T1000 (cell line): ENCODE measurements at places on chromosomes 1 and 21.
A peak's percentile ranks its signal among the peaks of the same experiment; 100 is the strongest.

DNA sequence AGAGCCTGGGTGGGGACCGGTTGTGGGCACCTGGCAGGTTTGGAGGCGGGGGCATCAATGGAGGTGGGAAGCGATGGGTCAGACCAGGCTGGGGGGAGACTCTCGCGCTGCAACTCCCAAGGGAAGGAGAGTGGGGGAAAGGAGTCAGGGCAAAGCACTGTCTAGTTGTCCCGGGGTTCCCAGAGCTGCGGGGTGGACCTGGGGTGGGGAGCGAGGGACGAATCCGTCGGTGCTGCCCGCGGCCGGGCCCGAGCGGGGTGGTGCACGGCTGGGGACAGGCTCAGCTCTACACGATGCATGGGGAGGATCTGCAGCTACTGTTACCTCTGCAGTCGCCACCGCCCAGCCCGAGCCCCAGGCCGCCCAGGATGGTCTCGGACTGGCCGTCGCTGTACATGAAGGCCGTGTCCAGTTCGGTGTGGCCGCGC, 427 bp downstream of the AKR7A2 start:
- no peak for DNase-seq

DNA sequence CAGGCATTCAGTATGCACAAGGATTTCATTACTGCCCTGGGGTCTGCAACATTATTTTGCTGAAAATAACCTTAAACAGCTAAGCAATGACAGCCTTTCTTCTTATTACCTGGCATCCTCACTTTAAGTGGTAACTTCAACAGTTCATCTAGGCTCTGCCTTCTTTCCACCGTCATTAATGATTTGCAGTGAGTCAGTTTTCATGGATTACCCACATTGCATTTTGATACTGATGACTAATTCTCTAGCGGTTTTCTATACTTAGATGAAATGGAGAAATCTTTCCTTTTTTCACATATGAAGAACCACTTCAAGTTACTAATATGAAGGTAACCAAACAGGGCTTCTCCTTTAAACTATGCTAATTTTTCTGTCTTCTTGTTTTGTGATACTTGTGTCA, 226.9 kb upstream of the TMPRSS15 start:
- no peak for DNase-seq

DNA sequence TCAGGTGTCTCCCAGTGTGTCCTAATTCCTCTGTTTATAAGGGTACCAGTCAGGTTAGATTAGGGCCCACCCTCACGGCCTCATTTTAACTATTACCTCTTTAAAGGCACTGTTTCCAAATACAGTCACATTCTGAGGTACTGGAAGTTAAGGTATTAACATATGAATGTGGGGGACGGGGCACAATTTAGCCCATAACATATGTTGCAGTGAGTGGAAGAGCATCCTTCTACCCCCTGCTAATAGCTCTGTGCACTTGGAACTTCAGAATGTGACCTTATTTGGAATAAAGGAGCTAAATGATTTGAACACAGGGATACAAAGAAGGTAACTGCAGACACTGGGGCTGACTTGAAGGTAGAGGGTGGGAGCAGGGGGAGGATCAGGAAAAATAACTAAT, 67.3 kb upstream of the ADGRL2 start:
- DNase-seq: no peak

DNA sequence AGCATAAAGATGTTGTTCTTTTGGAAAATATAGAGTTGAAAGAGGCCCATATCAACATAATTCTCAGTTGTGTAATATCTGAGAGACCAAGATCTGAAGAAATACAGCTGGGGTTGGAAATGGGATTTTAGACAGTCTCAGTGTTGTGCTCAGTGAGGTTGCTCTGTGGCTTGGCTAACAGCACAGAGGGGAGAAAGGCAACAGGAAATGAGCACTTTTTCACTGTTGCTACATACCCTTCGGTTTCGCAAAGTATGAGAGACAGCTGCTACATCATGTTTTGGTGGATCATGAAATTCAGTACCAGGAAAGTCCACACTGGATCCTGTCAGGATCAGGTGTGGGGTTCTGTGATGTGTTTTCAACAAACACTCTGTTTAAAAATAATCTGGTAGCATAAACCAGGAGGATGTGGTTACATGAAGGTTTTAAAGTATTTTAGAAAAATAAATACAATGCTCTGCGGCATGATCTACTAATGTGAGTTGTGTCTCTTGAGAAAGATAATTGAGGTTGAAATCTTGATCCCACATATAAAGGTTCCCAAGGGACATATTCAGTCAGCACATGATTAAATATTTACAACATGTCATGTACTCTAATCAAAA, 7.0 kb upstream of the GPR88 start:
- no peak for DNase-seq

DNA sequence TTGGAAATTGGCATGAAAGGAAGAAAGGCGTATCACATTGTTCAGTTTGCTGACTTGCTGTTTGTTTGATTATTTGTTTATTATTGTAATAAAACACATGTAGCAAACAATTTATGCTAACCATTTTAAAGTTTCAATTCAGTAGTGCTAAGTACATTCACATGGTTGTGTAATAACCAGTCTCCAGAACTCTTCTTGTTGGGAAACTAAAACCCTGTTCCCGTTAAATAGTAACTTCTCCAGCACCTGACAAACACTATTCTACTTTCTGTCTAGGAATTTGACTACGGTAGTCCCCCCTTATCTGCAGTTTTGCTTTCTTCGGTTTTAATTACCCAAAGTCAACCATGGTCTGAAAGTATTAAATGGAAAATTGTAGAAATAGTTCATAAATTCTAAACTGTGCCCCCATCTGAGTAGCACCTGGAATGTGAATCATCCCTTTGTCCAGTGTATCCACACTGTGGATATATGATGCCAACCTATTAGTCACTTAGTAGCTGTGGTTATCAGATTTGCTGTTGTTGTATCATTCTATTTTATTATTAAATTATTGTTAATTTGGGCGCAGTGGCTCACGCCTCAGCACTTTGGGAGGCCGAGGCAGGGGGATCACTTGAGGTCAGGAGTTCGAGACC, 5.5 kb downstream of the MORC3 start:
- DNase-seq: no peak

GRCh38 chr1:43750083-43750482, 42.7 kb downstream of the ST3GAL3 start:
- DNase-seq: no peak

DNA sequence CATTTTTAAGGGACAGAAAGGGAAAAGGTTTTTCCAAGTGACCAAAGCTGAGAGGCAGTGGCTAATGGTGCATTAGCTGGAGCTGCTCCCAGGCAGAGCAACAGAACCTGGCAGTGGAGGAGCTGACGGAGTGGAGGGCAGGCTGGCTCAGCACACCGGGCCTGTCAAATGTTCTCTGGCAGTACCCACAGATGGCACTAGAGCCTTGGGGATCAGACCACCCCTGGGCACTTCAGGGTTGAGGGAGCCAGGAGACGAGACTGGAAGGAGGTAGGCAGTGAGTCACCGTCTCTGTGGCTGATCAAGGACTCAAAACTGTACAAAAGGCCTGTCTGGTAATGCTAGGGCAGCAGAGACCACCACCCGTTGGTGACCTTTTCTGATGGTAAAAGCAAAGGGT, 121.7 kb upstream of the KIAA0040 start:
- DNase-seq: no peak

- no peak for DNase-seq
Measured at GRCh38 chr1:248704606-248705005, 2.0 kb upstream of the OR14I1 start.

DNA sequence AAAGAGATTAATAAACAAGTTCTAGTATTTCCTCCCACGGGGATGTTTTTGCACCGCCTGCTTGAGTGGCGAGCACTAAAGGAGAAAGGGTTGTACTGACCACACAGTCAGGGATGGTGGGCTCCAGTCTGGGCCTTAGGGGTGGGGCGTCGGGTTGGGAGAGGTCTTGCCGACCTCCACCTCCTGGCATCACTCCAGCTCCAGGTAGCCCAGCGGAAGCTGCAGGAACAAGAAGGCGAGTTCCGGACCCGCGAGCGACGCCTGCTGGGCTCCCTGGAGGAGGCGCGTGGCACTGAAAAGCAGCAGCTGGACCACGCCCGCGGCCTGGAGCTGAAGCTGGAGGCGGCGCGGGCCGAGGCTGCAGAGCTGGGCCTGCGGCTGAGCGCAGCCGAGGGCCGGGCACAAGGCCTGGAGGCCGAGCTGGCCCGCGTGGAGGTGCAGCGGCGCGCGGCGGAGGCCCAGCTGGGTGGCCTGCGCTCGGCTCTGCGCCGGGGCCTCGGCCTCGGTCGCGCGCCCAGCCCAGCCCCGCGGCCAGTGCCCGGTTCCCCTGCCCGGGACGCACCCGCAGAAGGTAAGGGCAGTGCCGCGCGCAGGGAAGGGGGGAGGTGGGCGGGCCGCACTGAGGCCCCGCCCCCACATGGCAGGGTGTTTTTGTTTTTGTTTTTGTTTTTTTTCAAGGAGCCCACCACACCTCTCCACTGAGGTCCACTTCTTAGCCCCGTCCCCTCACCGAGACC, 19.7 kb downstream of the MFAP2 start:
- DNase-seq: peak; percentile 67

- no peak for DNase-seq
Measured at GRCh38 chr1:160022330-160023310, 9.2 kb downstream of the PIGM start.

DNA sequence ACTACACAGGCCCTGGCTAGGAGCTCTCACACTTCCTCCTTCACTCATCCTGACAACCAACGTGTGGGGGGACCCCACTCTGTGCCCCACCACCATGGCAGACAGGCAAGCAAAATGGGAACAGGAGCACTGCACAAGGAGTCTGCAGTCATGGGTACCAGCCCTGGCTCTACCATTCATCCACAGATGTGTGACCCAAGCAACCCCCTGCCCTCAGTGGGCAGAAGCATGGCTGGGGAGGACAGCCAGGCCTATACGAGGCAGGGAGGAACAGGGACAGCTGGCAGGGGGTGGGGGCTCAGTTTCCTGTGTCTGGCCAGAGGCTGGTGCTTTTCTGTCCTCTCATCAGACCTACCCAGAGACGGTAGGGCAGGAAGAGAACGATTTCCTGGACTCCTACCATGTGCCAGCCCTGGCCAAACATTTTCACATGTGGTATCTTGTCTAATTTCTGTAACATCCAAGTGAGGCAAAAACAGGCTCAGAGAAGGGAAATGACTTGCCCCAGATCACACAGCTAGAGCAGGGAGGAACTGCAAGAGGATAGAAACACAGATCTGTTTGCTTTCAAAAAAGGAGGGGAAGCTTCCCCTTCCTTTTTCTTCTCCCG, 178.0 kb downstream of the HIVEP3 start:
- DNase-seq: no peak

- no peak for DNase-seq
Measured at GRCh38 chr1:6688001-6688400, 13.6 kb downstream of the DNAJC11 start.

DNA sequence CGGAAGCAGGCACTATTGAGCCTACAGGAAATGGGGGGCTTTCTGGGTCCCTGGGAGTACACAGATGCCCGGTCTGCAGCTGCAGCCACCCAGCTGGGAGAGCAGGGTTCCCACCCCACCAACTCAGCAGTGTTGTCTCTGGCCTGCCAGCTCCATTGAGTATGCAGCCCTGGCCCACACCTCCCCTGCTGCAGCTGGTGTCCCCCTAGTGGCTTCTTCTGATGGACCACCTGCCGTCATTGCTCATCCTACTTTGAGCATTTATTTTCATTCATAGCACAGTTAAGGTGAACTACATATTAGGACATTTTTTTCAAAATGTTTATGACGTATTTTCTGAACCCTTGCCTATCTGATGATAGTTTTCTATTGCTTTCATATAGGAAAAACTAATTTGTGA, 189.8 kb upstream of the LYPLAL1 start:
- DNase-seq: no peak

DNA sequence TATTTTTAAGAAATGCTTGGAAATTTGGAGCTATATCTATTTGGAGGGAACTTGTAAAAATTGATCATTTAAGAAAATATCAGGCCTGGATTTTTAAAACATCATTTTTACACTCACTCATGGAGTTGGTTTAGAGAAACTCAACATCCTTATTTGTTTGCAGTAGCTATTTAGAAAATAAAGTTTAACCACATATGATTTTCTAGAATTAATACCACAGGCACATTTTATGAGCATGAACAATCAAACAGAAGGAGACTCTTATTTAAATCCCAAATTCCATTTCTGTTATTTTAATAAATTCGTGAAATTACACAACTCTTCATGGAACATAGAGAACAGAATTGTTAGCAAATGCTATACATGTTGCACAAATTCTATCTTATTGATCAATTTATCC, 3.2 kb downstream of the CDKN2C start:
- DNase-seq: no peak

- DNase-seq: no peak
Measured at GRCh38 chr1:25825605-25826004, 5.9 kb downstream of the MTFR1L start.

DNA sequence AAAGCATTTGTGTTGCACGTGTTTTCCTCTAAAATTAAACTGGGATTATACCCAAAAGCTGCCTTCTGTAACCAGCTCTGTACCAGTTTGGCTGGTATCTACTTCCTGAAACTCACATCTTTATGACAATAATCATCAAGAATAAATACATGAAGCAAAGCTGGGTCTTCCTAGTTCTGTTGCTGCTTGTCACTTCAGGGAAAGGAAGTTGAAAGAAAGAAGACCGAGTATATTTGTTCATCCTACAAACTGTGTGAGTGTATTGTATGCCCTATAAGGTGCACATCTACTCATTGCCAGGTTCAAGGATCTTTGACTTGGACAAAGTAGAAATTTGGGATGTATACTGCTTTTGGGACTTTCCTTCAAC, 29.1 kb upstream of the IFNGR2 start:
- no peak for DNase-seq

DNA sequence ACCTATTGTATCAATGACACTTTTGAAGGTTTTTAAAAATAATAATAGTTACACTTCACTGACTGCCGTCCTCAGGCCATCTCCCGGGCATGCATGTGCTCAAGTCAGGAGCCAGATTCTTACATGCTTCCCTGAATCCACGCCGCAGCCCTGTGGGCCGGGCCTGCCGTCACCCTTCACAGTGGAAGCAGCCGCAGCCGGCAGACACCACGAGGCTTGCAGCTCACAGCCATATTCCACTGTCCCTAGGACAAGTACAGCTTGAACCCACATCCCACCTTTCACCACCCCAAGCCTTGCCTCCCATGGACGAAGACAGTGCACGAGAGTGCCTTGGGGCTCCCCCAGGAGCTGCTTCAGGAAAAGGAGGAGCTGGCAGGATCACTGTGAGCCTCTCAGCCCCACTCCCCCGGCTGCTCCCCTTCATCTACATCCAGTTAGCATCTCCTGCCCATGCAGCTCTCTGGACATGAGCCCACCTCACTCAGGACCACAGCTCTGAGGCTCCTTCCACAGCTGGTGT, 77.2 kb downstream of the POFUT2 start:
- DNase-seq: no peak

- no peak for DNase-seq
Measured at GRCh38 chr1:114719424-114719787, 2.8 kb upstream of the NRAS start.
